ENCODE measurements at places on chromosomes 1 and 21.
A peak's percentile ranks its signal among the peaks of the same experiment; 100 is the strongest.

DNA sequence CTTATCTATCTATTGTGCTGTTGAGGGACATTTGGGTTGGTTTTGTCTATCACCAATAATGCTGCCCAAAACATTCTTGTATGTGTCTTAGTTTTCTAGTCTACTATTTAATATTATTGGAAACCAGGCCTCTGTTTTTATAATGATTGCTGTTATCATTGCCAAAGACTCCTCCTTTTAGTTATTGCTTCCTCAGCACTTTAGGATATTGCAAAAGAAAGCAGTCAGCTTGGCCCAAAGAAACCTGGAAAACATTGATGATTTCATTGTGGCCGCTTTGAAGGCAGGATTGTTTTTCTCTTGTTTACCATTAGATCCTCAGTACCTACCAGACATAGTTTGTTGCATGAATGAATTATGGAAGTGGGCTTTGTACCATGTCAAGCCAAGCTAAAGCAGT, 20.6 kb upstream of the MTARC2 start:
- no peak for DNase-seq

DNA sequence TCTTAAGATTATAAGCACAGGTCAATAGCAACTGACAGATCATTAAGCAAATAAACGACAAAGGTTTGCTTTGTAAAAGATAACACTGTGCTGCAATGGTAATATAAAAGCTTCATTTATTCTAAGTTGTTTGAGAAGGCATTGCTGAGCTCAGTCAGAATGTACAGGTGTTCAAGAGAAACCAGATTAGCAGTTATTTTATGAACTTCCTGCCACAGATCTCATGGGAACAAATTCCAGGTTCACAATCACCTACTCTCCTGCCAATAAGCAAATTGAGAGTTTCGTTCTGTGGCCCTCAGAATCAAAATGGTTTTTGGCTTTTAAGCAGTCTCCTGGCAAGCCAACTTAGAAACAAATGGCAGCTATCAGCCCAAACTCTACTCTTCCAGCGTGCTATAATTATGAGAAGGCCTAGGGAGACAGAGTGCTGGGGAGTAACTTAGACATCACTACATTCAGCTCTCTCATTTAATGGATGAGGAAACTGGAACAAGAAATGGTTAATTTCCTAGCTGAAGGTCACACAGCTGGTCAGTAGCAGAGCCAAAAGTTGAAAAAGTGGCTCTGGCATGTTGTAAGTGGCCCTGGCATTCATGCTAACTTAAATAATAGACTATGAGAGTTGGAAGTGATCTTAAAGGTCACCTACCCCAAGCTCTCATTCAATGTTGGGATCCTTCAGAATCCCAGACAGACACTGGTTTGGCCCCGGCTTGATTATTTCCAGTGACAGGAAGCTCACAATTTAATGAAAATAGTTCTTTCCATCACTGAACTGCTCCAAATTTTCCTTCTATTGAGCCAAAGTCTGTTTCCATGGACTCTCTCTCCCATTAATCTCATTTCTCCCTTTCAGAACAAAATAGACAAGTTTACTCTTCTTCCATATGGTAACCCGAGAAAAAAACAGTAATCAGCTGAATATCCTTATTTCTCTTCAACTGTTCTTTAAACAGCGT, 82.6 kb upstream of the EDEM3 start:
- DNase-seq = no peak

DNA sequence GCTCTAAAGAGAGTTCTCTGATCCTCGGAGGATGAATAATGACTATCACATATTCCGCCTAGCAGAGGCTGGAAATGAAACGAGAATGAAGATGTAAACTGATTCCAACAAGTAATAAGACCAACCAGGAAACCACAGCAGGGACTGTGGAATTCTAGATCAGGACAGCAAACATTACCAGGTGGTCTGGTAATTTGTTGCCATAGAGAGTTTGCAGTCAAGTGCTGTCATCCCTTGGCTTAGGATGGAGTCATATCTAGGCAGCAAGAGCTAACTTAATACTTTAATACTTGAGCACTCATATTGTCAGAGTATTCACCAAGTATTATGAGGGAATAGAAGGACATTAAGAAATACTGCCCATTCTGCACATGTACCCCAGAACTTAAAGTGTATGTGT, 45.1 kb upstream of the MUTYH start:
- no peak for DNase-seq

- no peak for DNase-seq
These were observed at the start of gene ERVH48-1 for GRCh38 chr21:42925114-42925926. Gene ERVH48-1 (minus strand): TSS chr21:42925630. CDS start chr21:42919006, 6,624 bp downstream.

DNA sequence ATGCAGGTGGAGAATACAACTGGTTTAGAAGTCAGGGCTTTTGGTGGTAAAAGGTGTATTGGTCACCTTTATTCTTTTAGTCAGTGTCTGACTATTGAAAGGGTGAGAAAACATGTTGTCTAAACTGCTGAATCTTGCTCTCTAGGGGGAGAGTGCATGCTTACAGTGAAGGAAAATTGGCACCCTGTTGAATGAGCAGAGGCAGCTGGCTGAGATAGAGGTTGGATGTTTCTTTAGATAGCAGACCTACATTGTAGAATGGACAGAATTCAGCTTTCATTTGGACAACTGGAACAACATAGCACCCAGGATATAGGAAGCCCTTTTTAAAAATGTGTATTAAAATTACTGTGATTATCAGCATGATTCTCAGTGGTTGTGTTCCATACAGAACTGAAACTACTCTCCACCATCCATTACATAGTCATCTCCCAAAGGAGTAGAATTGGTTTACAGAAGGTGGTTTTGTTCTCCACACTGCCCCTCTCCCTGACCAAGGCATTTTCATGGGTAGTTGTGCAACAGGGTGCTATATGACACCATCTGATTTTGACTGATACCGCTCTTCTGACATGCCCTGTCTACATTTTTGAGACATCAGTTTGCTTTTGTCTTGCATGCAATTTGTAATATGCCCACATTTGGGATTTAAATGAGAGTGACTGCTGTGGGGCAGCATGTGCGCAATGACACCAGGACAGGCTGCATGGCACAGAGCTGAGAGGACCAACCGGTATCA, 16.2 kb downstream of the RHOU start:
- DNase-seq = no peak

DNA sequence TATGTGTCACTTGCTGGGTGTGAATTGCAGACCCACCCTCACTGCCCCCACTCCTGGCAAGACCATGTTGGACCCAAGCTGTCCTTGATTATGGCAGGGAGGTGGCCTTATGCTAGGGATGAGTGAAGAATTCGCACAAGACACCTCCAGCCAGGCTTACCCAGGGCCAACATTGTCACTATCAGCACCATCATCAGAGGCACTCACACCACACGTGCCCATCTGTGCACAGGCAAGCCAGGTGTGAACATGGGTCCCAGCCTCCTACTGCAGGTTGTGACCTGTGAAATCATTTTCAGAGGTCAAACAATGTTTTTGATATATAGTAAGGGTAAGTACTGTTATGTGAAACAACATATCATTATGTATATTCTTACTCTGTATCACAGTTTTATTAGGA, 20.3 kb upstream of the RGS8 start:
- DNase-seq = no peak

- no peak for DNase-seq
These were observed 40.7 kb upstream of the PRKACB start for GRCh38 chr1:84103197-84103992.

DNA sequence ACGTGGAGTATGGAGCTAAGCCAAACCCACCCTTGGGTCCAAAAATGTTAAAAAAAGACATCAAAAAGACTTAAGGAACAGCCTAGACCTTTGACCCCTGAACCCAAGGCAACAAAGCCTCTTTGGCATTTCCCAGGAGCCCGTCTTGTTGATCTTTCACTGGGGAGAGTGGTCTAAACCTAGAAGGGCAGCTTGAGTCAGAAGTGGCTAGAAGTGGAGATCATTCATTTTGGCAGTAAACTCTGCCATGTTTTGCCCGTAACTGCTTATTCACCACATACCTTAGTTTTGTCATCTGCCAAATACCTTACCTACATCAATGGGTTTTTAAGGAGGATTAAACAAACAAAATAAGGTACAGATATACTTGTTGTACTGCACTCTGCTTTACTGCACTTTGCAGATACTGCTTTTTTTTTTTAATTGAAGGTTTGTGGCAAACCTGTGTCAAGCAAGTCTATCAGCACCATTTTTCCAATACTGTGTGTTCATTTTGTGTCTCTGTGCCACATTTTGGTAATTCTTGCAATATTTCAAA, 1.7 kb upstream of the CTSE start:
- DNase-seq = no peak

DNA sequence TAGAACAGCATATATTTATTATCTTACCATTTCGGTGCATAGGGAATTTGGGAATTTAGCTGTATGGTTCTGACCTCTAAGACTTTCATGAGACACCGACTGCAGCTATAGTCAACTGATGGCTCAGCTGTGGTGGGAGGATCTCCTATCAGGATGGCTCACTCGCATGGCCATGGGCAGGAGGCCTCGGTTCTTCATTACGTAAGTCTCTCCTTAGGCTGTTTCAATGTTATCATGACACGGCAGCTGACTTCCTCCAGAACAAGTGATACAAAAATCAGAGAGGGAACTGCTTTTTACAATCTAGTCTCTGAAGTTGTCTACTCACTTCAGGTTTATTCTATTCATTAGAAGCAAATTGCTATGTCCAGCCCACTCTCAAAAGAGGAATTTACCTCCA, 13.3 kb upstream of the CAPN8 start:
- no peak for DNase-seq

DNA sequence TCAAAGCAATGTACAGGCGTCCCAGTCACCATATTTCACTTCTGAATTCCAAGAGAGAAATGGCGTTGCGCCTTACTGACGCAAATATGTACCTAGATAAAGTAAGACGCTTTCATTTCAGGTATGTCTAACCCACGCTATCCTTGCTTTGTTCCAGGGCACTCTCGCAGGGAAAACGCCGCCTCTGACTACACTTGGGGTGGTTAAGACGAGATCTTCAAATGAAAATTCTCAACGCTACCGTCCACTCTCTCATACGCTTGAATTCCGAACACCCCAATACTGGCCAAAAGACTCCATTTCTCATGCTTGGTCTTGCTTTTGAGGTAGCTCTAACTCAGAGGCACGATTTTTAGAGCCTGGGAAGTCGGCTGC, 736 bp upstream of the ZMPSTE24 start:
- DNase-seq = no peak

GRCh38 chr1:211609120-211610024, 30.4 kb upstream of the SLC30A1 start:
- DNase-seq = no peak

DNA sequence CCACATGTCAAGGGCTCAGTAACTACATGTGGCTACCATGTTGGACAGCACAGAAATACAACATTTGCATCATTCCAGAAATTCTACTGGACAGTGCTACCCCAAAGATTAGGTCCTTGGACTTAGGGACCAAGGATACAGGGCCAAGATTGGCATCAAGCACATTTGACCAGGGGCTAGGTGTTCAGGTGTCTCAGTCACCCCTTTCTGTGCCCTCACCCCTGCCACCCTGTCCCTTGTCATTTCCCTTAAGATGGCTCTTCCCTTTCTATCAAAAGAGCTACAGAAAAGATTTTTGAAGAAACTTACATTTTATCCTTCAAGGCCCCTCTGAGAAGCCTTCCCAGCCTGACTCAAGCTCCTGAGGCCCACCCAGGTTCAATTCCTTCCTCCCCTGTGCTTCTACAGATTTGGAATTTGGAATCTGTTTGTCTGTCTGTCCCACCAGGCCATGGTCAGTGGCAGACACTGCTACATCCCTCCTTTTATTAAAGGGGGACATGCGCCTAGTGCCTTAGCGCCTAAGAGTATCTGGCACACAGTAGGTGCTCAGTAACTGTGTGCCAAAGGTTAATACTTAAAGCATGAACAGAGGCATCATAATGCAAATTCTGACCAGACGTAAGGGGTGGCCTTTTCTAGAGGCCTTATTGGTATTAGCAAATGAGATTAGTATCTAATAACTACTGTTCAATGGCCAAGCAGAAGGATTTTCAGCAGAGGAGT, 21.4 kb downstream of the CSF1 start:
- DNase-seq = no peak

DNA sequence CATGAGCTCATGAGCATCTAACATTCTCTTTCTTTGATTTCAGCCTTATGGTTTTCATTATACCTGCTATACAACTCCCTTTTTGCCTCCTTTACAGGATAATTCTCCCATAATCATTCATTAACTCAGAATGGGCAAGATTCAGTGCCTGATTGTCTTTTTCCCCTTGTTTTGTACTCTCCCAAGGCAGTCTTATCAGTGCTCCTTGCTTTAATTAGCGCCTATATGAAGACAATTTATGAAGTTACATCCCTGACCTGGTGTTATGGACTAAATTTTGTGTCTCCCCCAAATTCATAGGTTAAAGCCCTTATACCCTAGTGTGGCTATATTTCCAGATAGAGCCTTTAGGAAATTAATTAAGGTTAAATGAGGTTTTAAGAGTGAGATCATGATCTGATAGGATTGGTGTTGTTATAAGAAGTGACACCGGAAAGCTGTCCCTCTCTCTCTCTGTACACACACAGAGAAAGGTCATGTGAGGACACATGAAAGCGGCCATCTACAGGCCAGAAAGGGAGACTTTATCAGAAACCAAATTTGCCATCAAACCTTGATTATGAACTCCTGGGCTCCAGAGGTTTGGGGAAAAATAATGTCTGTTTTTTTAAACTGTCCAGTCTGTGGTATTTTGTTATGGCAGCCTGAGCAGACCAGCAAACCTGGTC, 185.8 kb upstream of the CHODL start:
- DNase-seq = no peak

- no peak for DNase-seq
These were observed 82.1 kb downstream of the RRAGC start for GRCh38 chr1:38777464-38777957.

DNA sequence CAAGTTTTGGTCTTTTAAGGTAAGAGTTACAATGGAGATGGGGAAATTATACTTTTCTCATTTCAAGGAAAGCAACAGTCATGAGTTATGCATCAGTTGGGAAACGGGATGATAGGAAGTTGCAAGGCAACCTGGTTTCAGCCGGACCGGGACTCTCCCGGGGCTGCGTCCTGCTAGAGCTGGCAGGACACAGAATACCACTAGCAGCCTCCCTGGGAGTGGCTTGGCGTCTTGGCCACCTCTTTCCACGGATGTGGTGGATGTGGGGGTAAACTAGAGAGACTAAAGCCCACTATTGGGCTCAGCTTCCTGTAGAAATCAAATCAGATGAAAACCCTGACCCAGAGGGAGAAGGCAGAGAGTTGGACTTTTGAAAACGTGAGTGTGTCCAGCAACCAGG, 71.9 kb downstream of the ADARB1 start:
- no peak for DNase-seq

DNA sequence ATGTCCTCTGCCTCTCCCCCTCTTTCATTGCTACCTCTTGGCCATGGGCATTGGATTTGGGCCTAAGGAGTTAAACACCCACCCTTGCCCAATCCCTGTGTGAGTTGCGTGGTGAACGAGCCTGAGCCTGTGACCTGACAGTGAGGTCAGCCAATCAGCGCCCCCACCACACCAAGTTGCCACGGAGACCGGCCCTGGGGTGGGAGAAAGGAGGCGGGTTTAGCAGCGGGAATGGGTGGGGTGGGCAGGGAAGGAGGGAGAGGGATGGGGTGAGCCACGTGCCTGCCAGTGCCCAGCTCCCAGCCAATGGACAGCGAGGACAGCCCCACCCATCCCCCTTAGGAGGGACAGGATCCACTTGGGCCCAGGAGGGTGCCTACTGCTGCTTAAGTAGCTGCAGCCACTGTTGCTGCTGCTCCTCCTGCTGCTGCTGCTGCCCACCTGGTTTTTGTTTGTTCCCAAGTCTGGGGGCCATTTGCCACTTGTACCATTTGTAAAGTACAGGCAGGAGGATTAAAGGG, 9.5 kb downstream of the ZBTB7B start:
- no peak for DNase-seq

GRCh38 chr1:67307251-67308060, at the start of gene IL12RB2:
Gene IL12RB2 (plus strand): TSS chr1:67307873. CDS start chr1:67320369, 12,496 bp downstream.
- peak; percentile 32 for DNase-seq

- DNase-seq = no peak
These were observed 69.2 kb downstream of the FASLG start for GRCh38 chr1:172727956-172728603.
